Femur (tissue), 1 donor: ENCODE measurements at places on chromosomes 2 and 18.

DNA sequence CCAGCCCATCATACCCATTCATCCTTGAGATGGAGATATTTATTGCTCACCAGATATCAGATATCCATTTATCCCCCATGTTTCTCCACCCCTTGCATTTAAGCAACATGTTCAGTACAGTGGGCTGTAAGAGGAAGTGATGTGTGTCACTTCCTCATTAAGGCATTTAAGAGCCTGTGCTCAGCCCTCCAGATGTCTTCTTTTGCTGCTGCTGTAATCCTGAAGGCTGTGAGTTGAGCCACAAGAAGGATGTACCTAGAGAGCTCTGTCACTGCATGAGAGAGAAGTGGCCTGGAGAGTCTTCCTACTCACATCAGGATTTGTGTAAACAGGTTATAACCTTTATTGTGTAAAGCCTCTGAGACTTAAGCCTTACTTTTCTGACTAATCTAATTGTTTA lies 151.8 kb upstream of the UNC80 start:
- no peak for DNase-seq

DNA sequence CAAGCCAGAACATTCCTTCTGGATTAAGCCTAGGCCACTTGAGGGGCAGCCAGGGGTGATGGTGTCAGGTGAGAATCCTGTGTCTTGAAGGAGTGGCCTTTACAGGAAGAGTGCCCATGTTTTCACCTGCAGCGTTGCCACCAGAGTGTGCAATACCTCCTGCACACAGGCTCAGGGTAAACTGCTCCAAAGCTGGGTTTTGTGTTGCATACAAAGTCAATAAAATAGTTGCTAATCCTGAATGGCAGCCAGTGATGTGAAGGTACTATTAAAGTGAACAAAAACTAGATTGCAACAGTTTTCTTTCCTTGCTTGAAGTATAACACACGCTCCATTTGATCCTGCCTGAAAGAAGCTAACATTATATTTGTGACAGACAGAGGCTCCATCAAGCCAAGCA lies 64.4 kb upstream of the NRP2 start:
- no peak for DNase-seq

DNA sequence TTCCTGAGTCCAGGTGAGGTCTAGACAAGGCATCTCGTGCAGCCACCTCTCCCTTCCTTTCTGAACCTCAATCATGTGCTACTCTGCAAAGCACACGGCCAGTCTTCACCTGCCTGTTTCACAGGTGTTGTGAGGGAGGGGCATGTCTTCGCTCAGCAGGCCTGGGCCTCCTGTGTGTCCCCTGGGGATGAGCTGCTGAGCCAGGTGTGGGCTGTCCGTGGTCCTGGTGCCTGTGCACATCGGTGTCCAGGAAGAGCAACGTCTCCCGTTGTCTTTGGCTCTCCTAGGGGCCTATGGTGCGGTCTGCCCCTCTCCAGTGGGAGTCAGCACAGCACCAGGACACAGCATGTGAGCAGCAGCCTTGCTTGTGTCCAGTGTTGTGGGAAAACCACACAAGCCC lies 16.7 kb downstream of the ARHGEF4 start:
- DNase-seq: no peak

DNA sequence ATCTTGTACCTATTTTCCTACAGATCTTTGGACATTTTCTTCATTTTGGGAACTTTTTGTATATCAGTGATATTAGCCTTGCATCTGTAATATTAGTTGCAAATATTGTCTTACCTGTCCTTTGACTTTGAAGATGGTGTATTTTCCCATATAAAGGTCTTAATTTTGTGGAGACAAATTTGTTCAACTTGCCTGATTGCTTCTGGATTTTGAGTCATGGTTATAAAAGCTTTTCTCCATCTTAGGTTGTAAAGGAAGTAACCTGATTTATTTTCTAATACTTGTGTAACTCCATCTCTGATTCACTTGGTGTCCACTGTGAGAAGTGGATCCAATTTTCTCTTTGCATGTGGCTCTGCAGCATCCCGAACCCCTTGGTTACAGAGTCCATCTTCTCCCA lies 97.7 kb upstream of the OTOS start:
- DNase-seq: no peak

- DNase-seq: no peak
Observed at GRCh38 chr18:61589053-61589723, 256.0 kb downstream of the CDH20 start.

DNA sequence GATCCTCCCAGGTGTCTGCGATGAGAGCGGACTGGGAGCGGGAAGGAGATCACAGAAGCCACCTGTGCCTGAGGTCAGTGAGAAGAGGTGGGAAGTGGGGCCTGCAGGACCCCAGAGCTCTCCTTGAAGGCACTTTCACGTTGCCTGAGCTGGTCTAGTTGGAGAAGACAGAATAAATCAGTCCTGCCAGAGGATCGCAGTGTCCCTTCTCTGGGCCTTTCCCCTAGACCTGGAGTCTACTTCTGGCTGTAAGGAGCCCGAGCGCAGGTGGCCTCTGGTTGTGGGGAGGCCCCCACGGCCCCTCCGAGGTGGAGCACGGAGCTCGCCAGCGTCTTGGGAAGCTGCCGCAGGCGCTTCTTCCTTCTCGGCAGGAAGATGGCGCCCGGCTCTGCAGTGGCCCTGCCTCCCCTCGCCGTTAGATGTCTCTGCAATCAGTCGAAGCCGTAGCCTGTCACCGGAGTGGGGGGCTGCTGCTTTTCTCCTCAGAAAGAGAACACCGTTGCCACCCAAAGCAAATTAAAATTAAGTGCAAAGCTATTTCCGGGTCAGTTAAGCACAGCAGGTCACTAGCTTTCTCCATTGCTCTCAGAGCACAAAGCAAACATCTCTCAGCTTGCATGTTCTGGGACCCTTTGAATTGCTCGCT lies 212.0 kb upstream of the MYT1L start:
- DNase-seq: peak; percentile 28

- DNase-seq: no peak
Observed at GRCh38 chr2:111909079-111909478, 10.7 kb downstream of the MERTK start.

DNA sequence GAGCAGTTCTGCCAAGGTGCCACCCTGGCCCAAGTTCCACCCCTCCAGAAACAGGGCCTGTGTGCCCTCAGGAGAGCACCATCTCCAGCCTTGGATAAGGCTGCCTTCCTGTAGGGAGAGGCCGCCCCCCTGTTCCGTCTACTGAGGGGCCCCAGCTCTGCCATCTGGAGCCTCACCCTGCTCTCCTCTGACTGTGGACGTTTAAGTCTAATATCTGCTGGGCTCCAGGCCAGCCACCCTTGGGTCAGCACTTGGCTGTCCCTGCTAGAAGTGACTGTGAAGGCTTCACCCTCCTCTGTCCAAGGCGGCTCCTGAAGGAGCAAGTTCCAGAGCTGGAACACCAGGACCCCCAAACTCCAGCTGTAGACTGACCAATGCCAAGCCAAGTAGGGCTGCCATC lies 26.3 kb downstream of the RHOB start:
- DNase-seq: no peak

- peak; percentile 44 for DNase-seq
Observed at GRCh38 chr2:240921311-240921994, 15.3 kb downstream of the CROCC2 start.

GRCh38 chr18:2540575-2540974 lies 30.7 kb downstream of the METTL4 start:
- no peak for DNase-seq

GRCh38 chr2:217367464-217367863 lies 507.6 kb upstream of the TNP1 start:
- DNase-seq: no peak

- DNase-seq: no peak
Observed at GRCh38 chr2:59660262-59660661, 893.2 kb downstream of the BCL11A start.

GRCh38 chr2:188561473-188561979 lies 269.9 kb downstream of the GULP1 start:
- DNase-seq: no peak

DNA sequence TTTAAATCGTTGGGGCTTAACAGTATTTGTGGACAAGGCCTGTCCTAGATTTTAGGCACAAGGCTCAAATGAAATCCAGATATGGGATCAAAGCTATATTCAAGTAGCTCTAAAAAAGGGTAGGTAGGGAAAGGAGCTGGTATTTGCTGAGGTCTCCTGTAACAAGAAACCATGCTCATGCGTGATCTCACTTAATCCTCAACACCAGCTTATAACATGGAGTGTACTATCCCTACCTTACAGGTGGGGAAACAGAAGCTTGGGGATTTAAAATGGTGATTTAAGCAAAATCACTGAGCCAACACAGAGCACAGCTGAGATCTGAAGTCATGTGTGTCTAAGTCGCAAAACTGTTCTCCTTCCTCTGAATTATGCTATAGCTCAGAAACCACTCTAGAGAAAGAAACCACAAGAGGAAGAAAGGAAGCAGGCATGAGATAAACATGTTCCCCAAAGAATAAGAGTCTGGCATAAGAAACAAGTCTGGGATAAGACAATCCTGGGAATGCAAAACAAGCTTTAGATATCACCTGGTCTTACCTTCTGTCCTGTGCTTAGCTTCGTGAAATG lies 43.1 kb downstream of the CYRIA start:
- DNase-seq: no peak

DNA sequence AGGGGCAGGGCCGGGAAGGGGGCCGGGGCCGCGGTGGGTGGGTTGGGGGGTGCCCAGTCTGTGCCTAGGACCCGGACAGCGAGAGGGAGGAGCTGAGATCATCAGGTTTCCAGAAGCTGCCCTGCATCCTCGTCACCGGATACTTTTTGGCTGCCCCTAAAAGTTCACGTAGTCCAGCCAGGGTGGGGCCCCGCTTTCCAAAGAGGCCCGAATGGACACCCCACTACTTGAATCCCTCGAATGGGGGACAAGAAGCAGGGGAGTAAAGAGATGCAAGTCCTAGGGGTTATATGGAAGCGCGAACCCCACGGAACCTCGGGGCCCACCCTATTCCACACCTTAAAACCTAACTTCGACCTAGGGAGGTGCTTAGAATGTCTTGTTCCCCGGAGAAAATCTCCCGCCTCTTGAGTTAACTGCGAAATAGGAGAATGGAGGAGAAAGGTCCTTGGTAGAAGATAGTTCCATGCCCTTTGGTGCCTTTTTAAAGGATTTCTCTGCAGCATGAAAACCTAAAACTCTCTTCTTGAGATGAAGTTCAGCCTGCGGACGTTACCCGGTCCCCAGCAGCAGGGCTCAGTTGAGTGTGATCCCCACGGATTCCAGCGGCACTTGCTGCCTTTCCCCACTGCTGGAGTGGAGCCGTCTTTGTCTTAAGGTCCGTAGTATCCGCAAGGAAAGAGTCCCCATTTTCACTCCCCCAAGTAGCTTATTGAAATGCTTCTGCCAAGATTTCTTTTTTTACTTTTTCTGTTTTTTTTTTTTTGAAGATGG lies 2.1 kb upstream of the RNF152 start:
- no peak for DNase-seq

- DNase-seq: peak; percentile 19
Observed at GRCh38 chr18:48803951-48804855, 146.6 kb downstream of the SMAD7 start.

DNA sequence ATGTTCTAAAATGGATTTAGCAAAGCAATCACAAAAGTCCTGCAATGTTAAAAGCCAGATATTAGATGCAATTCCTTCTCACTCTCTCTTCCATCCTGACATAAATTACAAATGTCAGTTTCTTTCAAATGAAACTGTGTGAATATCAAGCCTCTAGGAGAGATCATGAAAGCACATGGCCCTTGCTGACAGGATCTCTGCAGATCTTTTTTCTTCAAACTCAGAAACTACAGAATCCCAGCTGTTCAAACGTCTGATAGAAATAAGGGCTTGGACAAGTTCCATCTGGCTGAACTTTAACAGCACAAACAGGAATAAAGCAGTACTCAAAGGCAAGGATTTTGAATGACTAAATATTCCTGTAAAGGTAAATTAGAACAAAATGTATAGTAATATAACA lies 47.6 kb downstream of the PDE1A start:
- no peak for DNase-seq

DNA sequence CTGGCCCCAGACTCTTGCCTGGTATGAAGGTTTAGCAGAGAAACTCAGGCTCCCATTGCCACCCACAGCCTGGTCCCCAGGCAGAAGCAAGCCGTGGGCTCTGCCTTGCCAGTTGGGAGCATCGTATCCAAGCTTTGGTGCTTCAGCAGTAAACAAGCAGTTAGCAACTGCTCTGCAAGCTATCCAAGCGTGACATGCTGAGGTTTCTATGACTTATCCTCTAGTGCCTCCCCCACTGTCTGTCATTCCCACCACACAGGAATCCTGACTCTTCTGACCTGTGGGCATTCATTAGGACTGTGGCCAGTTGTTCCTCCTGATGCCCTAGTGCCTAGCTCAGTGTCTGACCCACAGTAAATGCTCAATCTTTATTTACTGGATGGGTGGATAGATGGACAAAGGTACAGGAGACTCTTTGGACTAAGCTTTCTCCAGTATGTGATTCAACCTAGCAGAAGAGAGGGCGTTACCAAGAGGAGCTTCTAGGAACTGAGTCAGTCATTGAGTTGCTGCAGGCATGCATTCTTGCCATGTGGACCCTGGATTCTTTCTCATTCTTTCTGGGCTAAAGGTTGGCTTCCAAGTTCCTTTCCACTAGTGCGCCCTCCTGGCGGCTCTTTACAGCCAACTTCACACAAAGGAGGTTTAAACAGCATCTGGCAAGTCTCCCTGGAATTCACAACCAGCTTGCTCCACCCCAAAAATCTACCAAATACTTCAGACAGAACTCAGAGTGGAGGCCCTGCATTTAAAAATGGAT lies 40.6 kb upstream of the MRPL19 start:
- no peak for DNase-seq

DNA sequence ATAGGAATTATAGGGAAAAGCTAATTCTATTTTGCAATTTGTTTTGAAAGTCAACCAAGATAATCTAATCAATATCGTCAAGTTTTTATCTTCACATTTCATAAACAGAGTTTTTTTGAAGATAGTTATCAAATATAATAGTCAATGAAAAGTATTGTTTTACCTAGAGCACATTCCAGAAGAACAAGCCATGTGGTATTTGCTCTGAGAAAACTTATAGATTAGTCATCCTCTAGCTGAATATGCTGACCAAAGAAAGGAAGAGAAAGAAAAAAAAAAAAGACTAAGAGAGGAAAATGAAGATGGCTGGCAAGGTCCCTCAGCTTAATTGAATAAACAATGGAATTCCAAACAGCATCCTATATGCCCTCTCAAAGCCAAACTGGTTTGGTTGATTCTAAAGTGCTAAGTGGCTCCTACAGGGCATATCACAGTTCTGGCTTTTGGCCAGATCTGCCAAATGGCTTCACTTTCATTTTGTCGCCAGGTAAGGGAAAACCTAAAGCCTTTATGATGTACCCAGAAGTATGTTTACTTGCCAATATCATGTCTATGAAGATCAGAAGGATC lies 132.6 kb downstream of the VWC2L start:
- no peak for DNase-seq
